ENCODE measurements at places on chromosomes 7 and 10.

DNA sequence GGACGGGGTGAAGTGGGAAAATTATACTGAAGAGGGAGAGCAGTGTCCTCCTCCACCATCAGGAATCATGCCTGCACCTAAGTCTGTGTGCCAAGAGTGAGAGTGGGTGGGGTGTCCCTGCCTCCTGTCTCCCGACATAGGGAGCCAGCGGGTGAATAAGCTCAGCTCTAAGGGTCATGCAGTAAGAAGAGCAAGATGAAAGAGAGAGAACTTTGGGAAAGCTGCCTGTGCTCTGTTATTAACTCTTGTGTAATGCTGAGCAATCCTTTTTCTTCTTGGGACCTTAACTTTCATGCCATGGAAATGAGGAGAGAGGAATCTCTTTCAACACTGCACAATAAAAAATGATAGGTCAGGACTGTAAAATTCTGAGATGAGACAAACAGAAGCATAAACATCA, 7.9 kb upstream of the TCAF1 start:
- no peak for DNase-seq

DNA sequence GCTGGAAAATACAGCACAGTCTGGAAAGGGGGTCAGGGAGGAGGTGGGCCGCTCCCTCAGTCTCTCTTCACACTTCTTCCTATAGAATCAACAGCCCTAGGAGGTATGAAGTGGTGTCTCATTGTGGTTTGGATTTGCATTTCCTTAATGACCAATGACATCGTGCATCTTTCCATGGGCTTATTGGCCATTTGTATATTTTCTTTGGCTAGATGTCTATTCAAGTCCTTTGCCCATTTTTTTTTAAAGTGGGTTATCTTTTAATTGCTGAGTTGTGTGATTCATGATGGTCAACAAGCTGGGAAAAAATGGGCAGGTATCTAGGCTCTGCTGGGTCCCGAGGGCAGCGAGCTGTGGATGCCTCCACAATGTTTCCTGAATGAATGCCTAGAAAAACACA, 29.1 kb downstream of the TMEM130 start:
- DNase-seq: no peak

- DNase-seq: no peak
Measured at GRCh38 chr10:100208276-100208675, 21.1 kb downstream of the CHUK start.

DNA sequence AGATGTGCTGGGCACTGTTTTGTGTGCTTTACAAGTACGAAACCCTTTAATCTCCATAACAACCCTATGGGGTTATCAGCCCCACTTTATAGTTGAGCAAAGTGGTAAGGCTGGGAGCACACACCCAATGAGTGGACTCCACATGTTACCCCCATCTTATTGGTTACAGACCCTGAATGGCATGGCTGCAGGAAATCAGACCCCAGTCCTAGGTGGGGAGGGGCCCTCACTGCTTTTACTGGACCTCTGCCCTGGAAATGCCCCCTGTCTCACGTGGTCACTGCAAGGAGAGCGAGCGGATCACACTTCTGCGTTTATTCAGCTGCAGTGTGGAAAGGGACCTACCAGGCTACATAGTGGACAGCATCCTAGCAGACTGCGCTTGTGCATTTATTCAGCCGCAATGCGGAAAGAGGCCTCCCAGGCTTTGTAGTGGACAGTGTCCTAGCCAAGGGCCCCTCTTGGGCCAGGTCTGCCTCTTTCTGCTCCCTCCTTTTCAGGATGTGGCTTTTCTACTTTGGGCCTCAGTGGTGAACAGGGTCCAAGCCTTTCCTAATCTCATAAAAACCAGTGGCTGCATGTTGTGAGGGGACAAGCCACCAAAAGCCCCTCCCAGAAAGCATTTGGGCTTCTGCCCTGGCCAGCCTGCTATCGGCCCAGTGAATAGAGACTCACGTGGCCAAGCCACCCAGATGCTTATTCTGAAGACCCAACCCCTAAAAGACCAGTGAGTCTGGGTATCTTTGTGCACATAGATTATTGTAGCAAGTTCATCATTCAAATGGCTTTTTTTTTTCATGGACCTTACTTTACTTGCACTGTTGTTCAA, 405.7 kb upstream of the RNF32 start:
- no peak for DNase-seq

DNA sequence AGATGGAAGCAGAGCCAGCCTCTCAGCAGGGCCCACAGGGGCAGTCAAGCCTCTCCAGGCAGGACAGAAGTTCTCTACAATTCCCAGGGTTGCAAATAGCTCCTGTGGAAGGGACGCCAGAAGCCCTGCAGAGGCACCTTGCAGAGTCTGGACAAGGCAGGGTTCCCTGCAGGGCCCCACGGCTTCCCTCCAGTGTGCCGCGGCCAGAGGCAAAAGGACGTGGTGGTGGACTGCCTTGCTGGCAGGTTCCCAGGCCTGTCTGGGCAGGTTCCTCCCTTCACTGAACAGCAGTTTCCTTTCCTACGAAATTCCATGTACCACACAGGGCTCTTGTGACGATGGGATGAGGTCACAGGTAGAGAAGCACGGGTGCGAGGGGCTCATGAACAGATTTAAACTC, 25.1 kb downstream of the UPP1 start:
- no peak for DNase-seq

Data from CD8-positive, alpha-beta memory T cell (primary cell).